OCI-M1 (cell line): ENCODE measurements at places on chromosomes 4 and X.

- peak; percentile 9 for DNase-seq
Observed at GRCh38 chr4:15197005-15197404, 194.7 kb downstream of the CPEB2 start.

GRCh38 chr4:6909113-6909969 is at the start of gene TBC1D14:
TSS of gene TBC1D14 (plus strand) at chr4:6909826. CDS start at chr4:6923390, 13,564 bp downstream.
- DNase-seq, result peak; percentile 89

DNA sequence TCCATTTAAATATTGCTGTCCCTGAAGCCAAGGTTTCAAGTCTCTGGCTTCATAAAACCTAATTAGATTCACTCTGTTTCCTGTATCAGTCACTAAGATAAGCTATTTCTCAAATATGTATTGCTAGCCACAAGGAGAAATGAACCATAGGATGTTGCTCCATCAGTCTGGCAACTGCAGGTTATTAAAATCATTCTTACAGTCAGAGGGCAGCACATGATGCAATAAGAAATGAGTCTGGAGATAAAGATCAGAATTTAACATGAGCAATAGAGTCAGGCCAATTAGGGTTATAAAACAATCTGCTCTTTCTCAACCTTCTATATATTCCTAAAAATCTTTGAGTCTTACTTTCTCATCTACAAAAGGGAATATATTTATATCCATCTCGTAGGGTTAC is 7.2 kb downstream of the PRKG2 start:
- no peak for DNase-seq

GRCh38 chr4:142404191-142404611 is 441.9 kb downstream of the INPP4B start:
- peak; percentile 84 for DNase-seq

GRCh38 chr4:108094923-108095482 is 73.7 kb downstream of the LEF1 start:
- no peak for DNase-seq

DNA sequence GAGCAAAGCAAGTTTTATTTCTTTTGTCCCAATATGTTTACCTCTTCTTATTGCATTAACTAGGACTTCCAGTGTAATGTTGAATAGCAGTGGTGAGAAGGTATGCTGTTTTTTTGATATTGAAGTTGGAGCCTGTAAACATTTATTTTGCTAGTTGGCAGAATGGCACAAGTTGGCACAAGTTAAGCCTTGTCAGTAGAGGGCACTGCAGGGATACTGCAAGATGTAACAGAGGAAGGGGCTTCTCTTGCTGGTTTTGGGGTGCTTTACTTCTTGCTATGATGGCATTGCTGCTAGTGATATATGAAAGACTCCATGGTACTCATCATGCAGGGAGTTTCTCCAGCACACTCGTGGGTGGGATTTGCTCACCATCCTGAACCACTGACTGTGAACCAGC is 327.3 kb upstream of the ARX start:
- no peak for DNase-seq

DNA sequence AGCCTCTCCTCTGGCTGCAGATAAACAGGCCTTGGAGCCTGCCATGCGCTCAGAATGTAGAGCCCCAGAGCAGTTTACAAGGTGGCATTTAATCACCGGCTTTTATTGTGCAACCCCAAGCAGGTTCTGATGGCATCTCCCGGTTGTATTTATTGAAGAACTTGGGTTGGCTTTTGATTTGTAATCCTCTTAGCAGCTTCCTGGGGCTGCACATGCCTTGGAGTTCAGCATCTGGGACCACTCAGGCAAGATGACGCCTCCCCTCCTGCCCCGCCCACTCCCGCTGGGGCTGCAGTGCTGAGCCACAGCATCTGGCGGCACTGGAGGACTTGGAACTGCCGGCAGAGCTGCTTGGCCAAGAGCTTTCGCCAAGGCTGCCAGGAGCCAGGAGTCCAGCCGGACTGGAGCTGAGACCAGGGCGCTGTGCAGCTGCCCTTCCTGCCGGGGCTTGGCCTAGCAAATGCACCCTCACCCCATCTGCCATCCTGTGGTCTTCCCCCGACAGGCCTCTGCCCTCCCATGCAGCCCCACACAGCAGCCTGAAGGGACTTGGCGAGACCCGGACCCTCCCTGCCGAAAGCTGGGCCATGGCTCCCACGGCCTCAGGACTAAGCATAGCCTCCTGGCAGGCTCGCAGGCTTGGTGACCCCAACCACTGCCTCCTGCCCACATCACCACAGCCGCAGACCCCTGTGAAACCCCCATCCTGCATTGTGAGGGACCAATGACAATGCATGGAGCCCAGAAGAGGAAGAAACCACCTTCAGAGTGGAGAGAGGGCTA is 5.4 kb downstream of the HTRA3 start:
- DNase-seq, result no peak

DNA sequence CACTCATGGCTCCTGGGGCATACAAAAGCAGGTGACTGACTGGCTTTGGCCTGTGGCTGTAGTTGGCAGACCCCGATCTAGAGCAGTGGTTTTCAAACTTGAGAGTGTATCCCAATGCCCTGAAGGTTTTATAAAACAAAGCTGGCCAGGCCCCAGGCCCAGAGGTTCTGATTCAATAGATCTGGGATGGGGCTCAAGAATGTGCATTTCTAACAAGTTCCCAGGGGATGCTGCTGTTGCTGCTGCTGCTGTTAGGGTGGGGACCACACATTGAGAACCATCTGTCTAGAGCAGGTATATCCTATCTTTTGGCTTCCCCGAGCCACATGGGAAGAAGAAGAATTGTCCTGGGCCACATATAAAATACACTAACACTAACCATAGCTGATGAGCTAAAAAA is 7.3 kb downstream of the AIFM1 start:
- DNase-seq, result no peak
